Heart left ventricle (tissue), 16 donors: ENCODE measurements at places on chromosomes 3 and 15. TPM values are rescaled to one million over a fixed set of nuclear protein-coding genes. Genes with fewer than 3 reads are reported as not detected.

GRCh38 chr3:43207628-43208085 is 78.7 kb upstream of the SNRK start:
- no peak overlapping the region for H3K4me3 ChIP-seq
- no peaks in the 10 kb centered on the region for H3K27me3 ChIP-seq
- no peak for DNase-seq
- no peaks in the 10 kb centered on the region for H3K36me3 ChIP-seq
- no peaks in the 10 kb centered on the region for H3K4me1 ChIP-seq
- H3K27ac ChIP-seq: no peak overlapping the region

- H3K27me3 ChIP-seq: no peaks in the 10 kb centered on the region
- H3K4me1 ChIP-seq: peaks cover 15% of the 10 kb centered on the region
- H3K27ac ChIP-seq: no peak overlapping the region
- DNase-seq: no peak
- no peaks in the 10 kb centered on the region for H3K36me3 ChIP-seq
Observed at GRCh38 chr3:136990826-136991225, 33.0 kb downstream of the IL20RB start.

DNA sequence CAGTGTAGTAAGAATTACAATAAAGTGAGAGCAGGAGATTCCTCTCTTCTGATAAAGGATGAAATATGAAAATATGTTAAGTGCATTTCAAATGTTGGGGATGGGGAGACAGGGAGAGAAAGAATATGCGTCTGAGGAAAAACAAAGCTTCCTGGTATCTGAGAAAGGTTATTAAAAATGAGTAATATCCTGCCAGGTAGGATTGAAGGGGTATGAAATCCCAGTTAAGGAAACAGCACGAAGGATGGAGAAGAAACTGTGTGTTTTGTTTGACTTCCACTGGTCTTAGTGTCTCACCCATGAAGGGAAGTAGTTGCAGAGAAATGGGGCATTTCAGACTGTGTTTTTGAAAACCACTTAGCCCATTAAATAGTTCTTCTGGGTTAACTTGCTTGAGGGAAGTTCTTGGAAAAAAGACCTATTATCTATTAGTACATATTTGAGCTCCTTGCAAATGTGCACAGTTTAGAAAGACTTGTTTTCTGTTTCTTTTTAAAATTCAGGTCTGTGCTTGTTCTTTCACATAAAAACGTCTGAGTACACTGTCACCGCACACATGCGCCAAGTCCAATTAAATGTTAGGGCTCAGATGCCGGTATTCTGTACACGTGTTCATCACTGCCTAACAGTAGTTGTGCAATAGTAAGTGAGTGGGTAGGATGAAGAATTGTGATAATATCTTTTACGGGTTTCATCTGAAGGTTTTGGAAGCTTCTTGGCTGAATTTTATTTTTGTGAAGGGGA is 196.1 kb upstream of the P2RY1 start:
- H3K36me3 ChIP-seq: no peaks in the 10 kb centered on the region
- no peak for DNase-seq
- H3K4me3 ChIP-seq: no peak overlapping the region
- H3K4me1 ChIP-seq: no peaks in the 10 kb centered on the region
- H3K27ac ChIP-seq: peak overlapping the region; percentile 63
- H3K27me3 ChIP-seq: no peaks in the 10 kb centered on the region

Gene HCLS1
- polyA plus RNA-seq: 8.9 TPM

DNA sequence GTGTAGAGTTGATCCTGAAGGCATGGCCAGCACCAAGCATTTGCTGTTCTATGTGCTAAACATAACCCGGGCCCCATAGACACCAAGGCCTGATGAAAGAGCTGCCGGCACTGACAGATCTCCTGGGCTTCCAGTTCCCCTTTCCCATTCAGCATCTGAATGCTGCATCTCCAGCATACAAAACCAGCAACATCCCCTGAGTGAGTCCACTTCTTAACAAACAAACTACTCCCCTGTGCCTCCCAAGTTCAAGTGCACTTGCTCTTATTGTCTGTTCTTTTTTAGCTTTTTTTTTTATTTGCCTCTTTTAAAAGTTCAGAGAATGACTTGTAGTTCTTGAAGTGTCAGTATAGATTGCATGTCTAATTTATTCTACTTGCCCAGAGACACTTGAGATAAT is 156.0 kb downstream of the EDEM1 start:
- no peak overlapping the region for H3K27ac ChIP-seq
- no peaks in the 10 kb centered on the region for H3K27me3 ChIP-seq
- H3K36me3 ChIP-seq: no peaks in the 10 kb centered on the region
- no peaks in the 10 kb centered on the region for H3K4me1 ChIP-seq

- peaks cover 35% of the 10 kb centered on the region for H3K4me1 ChIP-seq
- no peak for DNase-seq
- H3K27me3 ChIP-seq: no peaks in the 10 kb centered on the region
Observed at GRCh38 chr3:194691481-194692283, 6.0 kb downstream of the FAM43A start.

Gene CYP8B1
- polyA plus RNA-seq: not detected

Gene HAPLN3
- 1.5 TPM for polyA plus RNA-seq

DNA sequence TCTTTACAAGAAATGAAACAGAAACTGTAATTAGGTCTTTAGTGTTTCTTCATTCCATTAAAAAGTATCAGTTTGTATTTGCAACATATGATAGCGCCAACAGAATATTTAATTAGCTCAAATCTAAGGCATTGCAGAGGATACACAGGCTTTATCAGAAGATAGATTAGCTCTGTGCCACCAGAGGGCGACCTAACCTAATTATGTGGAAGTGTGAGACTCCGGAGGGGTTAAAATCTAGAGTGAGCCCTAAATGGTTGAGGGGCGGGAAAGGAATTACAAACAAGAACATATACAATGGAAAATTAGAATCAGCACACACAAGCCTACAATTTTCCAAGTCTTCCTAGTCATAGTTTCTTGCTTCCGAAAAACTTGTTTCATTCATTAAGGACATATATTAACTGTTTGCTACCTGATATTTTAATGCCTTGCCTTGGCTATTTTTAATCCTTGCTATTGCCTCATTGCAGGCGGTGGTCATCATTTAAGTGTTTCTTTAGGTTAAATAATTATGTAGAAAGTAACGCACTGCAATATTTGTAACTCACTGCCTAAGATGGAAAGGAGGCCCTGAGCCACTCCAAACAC is 18.0 kb upstream of the RYR3 start:
- no peaks in the 10 kb centered on the region for H3K27me3 ChIP-seq
- no peak for DNase-seq
- H3K36me3 ChIP-seq: no peaks in the 10 kb centered on the region

DNA sequence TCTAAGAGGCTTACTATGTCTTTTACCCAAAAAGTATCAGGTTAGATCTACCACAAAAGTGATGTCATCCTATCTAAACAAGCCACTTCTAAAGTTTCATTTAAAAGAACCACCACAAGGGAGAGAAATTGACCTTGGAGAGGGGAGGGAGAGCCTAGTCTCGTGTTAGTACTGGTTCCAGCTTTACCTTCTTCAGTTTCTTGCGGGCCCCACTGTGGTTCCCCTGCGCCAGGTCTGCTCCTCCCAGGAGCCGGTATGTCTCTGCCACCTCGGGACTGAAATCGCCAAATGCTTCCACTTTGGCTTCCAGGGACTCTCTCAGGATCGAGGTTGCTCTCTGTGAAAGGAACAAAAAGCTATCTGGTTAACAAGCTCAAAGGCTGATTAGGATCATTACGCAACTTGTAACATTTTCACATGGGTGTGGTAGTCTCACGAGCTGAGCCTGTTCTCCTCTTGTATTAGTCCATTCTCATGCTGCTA is 51.1 kb downstream of the SYNM start:
- no peaks in the 10 kb centered on the region for H3K4me1 ChIP-seq
- no peak for DNase-seq
- H3K36me3 ChIP-seq: no peaks in the 10 kb centered on the region
- H3K27ac ChIP-seq: no peak overlapping the region

GRCh38 chr15:34047893-34048775 is 9.1 kb upstream of the AVEN start:
- H3K36me3 ChIP-seq: no peaks in the 10 kb centered on the region
- no peaks in the 10 kb centered on the region for H3K27me3 ChIP-seq
- no peak overlapping the region for H3K27ac ChIP-seq
- no peak overlapping the region for H3K4me3 ChIP-seq
- no peaks in the 10 kb centered on the region for H3K4me1 ChIP-seq

GRCh38 chr3:182005701-182006100 is 294.0 kb downstream of the SOX2 start:
- H3K36me3 ChIP-seq: no peaks in the 10 kb centered on the region
- no peaks in the 10 kb centered on the region for H3K27me3 ChIP-seq
- H3K27ac ChIP-seq: no peak overlapping the region
- H3K4me3 ChIP-seq: no peak overlapping the region
- DNase-seq: no peak
- H3K4me1 ChIP-seq: no peaks in the 10 kb centered on the region

- peaks cover 6% of the 10 kb centered on the region for H3K4me1 ChIP-seq
- H3K27ac ChIP-seq: peak overlapping the region; percentile 79
- no peaks in the 10 kb centered on the region for H3K36me3 ChIP-seq
- peak overlapping the region; percentile 37 for H3K4me3 ChIP-seq
- no peak for DNase-seq
- H3K27me3 ChIP-seq: no peaks in the 10 kb centered on the region
Observed at GRCh38 chr3:138862924-138863775, 28.4 kb upstream of the PIK3CB start.

Gene IL12A
- 1.1 TPM for polyA plus RNA-seq

DNA sequence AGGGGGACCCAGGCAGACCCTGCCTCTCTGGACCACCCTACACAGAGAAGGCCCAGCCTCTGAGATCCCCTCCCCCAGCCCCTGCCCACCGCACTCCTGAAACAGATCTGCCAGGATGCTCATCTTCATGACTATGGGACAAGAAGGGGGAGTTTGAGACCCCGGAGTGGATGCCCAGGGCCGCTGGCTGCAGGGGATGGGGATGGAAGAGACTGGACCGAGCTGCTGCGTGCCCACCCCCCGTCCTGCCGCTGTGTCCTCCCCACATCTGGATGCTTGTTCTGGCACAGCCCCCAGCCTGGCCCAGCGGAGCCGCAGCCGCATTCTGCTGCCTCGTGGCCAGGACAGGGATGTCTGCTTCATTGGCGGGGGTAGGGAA is 30.3 kb upstream of the SEMA3F start:
- H3K27me3 ChIP-seq: no peaks in the 10 kb centered on the region
- H3K27ac ChIP-seq: no peak overlapping the region
- no peaks in the 10 kb centered on the region for H3K4me1 ChIP-seq
- no peaks in the 10 kb centered on the region for H3K36me3 ChIP-seq
- no peak overlapping the region for H3K4me3 ChIP-seq

DNA sequence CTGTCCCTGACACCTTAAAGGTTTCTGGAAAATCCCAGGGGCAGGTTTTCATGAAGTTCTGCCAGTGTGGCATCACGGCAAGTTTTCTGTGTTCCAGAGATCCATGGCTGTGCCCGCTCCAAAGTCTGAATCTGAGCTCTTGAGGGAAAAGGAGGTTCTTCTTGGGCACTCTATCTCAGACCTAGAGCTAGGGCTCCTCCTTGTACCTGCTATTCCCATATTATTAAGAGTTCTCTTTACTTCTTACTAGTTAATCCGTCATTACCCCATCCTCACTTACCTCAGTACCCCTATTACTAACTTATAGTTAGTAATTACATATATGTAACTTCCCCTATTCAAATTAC is 5.9 kb upstream of the TRA2B start:
- no peak overlapping the region for H3K4me3 ChIP-seq
- DNase-seq: no peak
- no peaks in the 10 kb centered on the region for H3K27me3 ChIP-seq
- H3K27ac ChIP-seq: no peak overlapping the region
- no peaks in the 10 kb centered on the region for H3K36me3 ChIP-seq
- no peaks in the 10 kb centered on the region for H3K4me1 ChIP-seq

DNA sequence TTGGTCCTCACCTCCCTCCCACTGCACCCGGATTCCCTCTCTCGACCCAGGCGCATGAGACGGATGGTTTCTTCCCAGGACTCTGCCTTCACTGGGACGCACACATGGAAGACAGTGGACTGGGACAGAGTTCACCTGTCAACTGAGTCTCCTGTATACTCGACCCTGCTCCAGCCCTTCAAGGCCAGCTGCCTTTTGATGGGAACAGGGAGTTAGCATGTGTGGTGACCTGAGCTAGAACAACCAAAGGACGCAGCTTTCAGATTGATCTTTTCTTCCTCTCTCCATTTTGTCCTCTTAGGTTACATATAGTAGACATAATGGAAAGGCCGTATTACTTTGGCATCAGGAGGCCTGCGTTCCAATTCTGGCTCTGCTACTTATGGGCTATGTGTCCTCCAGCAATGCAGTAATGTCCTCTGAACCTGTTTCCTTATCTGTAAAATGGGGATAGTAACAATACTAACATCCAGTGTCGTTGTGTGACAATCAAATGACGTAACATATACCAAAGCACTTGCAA is 94.1 kb downstream of the PEX5L start:
- H3K27ac ChIP-seq: no peak overlapping the region
- H3K27me3 ChIP-seq: peaks cover 6% of the 10 kb centered on the region
